Activated T-helper 2 cell treated with anti-CD3 and anti-CD28 coated beads, Interferon-gamma antibody, Interleukin-2, Interleukin-4, amounts not matched to agents 10 μg/mL and 5 μg/mL and 100 μg/mL, durations not matched to agents 14 hours and 24 hours and 36 hours (primary cell): ENCODE measurements at places on chromosomes 7 and 10. TPM values are rescaled to one million over a fixed set of nuclear protein-coding genes. Genes with fewer than 3 reads are reported as not detected.

Gene MGAM2
- total RNA-seq = not detected in 2 replicates

DNA sequence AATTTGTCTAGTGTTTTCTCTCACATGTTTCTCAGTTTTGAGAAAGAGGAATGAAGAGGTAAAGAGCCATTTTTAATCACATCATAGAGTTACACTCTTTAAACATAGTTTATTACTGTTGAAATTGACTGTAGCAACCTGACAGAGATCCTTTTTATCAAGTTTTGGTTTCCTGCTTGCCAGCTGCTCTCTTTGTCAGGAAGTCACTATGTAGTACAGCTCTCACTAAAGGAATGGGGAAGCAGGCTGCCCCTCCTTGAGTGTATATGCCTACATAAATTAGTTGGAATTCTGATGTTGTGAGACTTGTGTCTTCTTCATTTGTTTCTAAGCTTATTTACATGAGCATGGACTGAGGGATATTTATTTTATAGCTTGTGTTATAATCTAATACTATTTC is 1274.0 kb upstream of the CELF2 start:
- H3K27ac ChIP-seq = no peak overlapping the region
- DNase-seq = no peak
- no peaks in the 10 kb centered on the region for H3K4me1 ChIP-seq

- DNase-seq = no peak
- H3K27me3 ChIP-seq = no peaks in the 10 kb centered on the region
- no peak overlapping the region for H3K27ac ChIP-seq
- no peaks in the 10 kb centered on the region for H3K36me3 ChIP-seq
- no peak overlapping the region for H3K4me3 ChIP-seq
Observed at GRCh38 chr10:60312818-60313588, 76.7 kb downstream of the ANK3 start.

- H3K4me3 ChIP-seq = no peak overlapping the region
- H3K36me3 ChIP-seq = peaks cover 4% of the 10 kb centered on the region
- H3K27ac ChIP-seq = peak overlapping the region; percentile 39
- peak; percentile 33 for DNase-seq
- peaks cover 16% of the 10 kb centered on the region for H3K4me1 ChIP-seq
Observed at GRCh38 chr7:93036807-93037206, 81.0 kb downstream of the SAMD9 start.

DNA sequence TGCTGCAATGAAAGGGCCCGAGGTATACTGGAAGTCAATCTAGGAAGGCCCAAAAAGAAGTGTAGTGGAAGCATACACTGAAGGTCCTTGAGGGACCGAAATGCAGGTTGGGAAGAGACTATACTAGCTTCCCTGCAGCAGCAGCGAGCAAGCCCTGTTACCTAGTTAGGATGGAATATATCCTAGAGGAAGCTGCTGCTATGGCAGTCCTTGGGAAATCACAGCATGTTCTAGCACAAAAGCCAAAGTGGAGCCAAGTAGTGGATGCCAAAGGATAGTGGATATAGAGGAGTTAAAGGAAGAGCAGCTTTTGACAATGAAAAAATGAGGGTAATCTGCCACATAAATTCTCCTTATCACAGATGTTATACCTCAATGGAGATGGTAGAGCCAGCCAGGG is 123.8 kb upstream of the STARD3NL start:
- H3K4me1 ChIP-seq = no peaks in the 10 kb centered on the region
- no peaks in the 10 kb centered on the region for H3K27me3 ChIP-seq
- no peak for DNase-seq
- H3K27ac ChIP-seq = no peak overlapping the region

DNA sequence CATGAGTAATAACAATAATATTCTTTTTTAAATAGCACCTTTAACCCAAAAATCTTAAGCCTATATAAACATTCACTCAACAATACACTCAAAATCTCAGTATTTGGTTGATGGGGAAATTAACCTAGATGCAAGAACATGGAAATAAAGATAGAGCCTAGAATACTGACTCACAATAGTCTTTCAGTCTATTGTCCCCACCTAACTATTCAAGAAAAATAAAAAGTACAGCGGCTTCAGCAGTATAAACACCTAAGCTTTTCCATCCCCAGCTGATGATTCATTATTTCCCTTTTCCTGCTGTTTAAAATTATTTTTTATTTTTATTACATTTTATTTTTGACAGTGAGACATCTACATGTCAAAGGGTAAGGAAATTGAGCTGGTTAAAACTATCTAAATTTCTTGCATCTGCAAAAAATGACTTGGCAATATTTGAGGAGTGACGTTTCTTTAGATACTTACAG is 201.4 kb downstream of the FZD1 start:
- no peak for DNase-seq
- H3K4me3 ChIP-seq = no peak overlapping the region
- no peak overlapping the region for H3K27ac ChIP-seq

GRCh38 chr10:7121154-7121797 is 289.6 kb downstream of the SFMBT2 start:
- H3K36me3 ChIP-seq = no peaks in the 10 kb centered on the region
- H3K4me3 ChIP-seq = no peak overlapping the region
- peaks cover 48% of the 10 kb centered on the region for H3K27me3 ChIP-seq
- H3K4me1 ChIP-seq = peaks cover 4% of the 10 kb centered on the region

- H3K4me1 ChIP-seq = peaks cover 60% of the 10 kb centered on the region
- H3K27me3 ChIP-seq = no peaks in the 10 kb centered on the region
- no peak overlapping the region for H3K4me3 ChIP-seq
- H3K27ac ChIP-seq = no peak overlapping the region
Observed at GRCh38 chr10:61971003-61971325, 69.5 kb downstream of the ARID5B start.

GRCh38 chr7:128010391-128011127 is 20.7 kb downstream of the LRRC4 start:
- H3K36me3 ChIP-seq = peaks cover 10% of the 10 kb centered on the region
- H3K4me3 ChIP-seq = no peak overlapping the region
- H3K4me1 ChIP-seq = peaks cover 5% of the 10 kb centered on the region
- DNase-seq = no peak

- no peaks in the 10 kb centered on the region for H3K36me3 ChIP-seq
- DNase-seq = no peak
- H3K27ac ChIP-seq = no peak overlapping the region
- H3K4me1 ChIP-seq = peaks cover 11% of the 10 kb centered on the region
Observed at GRCh38 chr10:70675496-70676161, 3.3 kb downstream of the ADAMTS14 start.
